ENCODE measurements at places on chromosomes 3 and 15.
A peak's percentile ranks its signal among the peaks of the same experiment; 100 is the strongest.

DNA sequence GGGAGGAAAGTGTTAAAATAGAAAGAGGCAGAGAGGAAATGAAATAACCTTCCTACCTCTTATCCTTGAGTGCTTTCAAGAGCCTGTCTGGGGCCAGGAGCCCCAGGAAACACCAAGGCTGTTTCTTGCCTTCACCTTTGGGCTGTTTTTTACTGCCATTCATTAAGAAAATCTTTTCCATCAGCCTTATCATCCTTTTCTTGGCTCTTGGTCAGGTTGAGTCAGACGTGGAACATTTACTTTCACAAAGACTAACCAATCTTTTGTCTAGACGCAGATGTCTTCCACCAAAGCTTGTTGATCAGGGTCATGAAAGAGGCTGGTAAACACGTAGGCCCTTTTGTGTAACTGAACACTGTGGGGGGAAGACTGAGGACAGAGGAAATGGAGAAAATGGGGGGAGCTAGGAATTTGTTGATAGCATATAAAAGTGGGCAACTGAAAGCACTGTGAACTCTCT lies 151.0 kb upstream of the THBS1 start:
- no peak for DNase-seq

DNA sequence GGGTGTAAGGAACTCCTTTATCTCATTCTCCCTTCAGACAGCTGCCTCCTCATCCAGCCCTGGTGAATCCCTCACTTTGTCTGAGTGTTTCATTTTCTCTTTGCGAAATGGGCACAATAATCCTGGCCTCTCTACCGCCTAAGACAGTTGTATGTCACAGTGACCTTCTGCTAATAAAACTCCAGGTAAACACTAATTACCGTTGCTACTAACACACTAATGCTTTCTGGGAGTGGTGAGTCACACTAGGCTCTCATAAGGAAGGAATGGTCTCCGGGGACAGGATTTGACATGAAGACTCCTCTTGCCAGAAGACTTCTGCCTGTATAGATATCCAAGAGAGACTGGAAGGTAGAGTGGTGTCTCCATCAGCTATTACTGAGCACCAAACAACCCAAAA lies 71.7 kb upstream of the SNRK start:
- DNase-seq: no peak

DNA sequence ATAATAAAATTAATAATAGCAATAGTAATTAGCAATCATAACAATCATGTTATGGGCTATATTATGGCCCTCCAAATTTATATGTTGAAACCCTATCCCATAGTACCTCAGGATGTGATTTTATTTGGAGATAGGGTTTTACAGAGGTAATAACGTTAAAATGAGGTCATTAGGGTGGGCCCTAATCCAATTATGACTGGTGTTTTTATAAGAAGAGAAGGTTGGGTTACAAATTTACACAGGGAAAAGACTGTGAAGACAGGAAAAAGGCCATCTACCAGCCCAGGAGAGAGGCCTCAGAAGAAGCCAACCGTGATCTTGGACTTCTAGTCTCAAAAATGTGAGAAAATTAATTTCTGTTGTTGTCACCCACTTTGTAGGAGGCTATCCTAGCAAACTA lies 353.1 kb downstream of the CHL1 start:
- no peak for DNase-seq

DNA sequence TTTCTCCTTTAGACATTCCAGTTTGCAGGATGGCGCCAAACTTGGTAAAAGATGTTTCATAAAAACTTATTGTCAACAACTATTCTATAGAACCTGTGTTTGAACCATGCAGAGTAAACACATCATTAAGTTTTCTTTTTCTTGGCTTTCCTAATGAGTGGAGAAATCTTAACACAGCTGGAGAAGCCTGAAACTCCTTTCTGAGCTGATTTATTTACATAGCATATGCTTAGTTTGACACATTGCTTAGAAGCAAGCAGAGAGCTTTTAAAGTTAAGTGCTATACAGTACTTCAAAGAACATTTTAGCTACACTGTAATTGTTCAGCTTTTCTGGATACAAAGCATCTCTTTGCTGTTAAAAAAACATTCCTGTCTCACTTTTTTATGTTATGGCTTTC lies 61.0 kb upstream of the PAQR5 start:
- no peak for DNase-seq

DNA sequence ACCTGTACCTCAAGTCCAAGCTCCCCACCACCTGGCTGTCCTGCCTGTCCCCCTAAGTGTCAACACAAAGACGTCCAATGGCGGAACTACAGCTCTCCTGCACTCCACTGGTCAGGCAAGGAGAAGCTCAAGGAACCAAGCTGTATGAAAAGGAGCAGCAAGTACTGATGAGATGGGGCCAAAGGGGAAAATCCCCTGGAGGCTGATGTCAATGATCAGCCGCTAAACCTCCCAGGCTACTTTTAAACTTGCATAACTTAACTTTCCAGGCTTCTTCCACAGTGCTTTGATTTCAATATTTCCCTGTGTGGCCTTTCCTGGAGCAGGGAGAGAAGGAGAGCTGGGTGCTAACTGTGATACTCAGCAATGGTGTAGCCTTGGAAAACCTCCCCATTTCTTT lies 35.0 kb downstream of the TM4SF4 start:
- no peak for DNase-seq

- DNase-seq: no peak
Observed at GRCh38 chr3:95615592-95616310, 1198.6 kb upstream of the EPHA6 start.

- no peak for DNase-seq
Observed at GRCh38 chr3:112013784-112014143, 15.0 kb downstream of the TAGLN3 start.

DNA sequence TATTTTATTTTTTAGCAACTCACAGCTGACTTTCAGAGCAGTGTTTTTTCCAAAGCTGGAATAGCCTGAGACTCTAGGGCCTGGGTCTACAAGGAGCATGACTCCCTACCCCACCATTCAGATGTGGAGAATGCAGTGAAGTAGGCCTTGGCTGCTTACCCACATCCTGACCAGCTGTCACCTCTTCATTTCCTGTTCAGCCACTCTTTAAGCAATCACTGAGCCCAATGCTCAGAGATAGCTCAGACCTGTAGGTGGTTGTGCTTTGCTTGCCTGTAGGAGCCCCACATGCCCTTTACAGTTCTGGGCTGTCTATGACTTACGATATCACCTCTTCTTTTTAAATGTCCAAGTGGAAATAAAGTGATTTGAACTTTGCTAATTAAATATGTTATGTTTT lies 148.1 kb downstream of the NEK11 start:
- DNase-seq: peak; percentile 39

DNA sequence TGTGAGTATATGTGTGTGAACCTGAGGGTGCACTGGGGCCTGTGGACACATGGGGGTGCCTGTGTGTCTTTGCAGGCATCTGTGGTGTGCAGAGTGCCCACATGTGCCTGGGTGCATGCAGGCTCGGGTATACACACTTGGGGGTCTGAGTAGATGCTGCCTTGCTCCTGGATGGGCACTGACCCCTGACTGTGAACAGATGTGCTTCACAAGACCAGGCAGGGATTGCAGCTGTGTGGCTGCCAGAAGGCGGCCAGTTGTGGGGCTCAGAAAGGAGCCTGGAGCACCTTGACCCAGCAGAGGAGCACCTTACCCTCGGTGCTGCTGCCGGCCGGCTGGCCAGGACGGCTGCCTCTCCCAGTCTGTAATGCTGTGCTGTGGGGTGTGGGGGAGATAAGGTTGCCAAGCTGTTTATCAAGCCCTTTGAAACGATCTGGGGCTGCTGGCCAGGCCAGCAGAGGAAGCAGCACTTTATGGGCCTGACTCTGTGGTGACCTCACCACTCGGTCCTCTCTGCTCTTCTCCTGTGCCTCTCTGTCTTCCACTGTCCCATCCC lies 55.5 kb upstream of the MRPS22 start:
- no peak for DNase-seq

DNA sequence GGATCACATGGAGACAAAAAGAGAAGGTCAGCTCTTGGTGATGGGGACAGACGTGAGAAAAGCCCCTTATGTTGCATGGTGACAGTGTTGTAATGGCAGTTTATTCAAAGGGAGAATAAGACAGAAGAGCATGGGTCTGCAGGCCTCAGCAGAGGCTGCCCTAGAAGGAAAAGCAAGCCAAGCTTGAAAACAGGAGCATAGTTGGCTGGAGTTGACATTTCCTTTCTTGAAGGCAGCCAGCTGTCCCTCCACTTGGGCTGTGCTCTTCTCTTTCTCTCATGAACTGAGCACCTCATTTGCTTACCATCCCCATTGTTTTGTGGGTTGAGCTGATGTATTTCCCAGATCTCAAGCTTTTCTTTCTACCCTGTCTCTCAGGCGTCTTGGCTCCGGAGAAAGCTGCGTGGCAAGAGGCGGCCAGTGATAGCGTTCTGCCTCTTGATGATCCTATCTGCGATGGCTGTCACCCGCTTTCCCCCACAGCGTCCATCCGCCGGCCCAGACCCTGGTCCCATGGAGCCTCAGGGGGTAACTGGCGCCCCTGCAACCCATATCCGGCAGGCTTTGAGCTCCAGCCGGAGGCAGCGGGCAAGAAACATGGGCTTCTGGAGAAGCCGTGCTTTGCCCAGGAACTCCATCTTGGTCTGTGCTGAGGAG lies 52.9 kb downstream of the GASK1A start:
- no peak for DNase-seq

DNA sequence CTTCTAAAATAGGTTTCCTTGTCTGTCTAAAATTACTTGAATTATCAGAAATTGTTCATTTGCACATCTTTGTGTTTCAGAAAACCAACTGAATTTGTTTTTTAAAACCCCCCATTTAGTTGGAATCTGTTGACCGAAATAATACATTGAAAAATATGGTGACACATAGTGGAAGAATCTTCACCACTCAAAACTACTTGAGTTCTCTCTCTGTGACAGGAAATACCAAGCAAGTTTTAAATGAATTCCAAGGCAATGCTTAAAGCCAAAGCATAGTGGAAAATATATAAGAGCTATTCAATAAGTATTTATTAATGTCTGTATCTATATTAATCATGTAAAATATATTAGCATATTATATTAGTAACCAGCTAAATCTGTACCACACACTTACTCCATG lies 224.9 kb upstream of the COL8A1 start:
- no peak for DNase-seq

GRCh38 chr3:171803044-171803443 lies 7.2 kb downstream of the PLD1 start:
- DNase-seq: no peak

DNA sequence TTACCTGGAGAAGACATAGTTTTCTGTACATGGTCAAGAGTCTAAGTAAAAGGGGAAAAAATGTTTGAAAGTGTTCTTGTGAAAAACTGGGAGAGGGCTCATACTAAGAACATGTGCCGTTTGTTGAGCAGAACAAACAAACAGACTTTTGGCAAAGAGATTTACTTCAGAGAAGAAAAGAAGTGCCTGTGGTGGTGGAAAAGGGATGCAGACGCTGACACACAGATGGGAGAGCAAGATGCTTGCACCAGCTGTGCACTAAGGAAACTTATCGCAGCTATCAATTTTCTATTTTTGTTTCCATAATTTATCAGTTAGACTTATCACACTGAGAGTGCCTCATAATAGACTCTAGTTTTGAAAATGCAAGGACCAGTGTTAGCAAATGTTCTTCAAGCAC lies 259.6 kb upstream of the PDZRN3 start:
- DNase-seq: no peak

GRCh38 chr15:77503240-77503639 lies 82.6 kb downstream of the HMG20A start:
- no peak for DNase-seq

DNA sequence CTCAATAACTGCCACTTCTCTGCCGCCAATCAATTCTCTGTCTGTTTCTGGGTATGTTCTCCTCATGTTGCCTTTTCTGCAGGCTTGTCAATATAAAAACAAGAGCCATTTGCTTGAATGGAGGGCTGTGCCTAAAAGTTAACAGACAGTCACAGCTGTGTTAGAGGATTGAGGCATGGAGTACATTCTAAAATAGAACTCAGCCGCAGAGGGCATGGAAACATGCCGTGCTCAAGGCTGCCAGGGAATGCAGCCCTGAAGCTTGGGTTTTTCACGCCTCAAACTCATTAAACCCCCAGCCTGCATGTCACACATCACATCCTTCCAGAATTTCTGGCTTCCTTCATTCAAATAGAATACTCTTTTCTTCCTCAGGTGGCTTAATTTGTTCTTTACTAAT lies 166.6 kb downstream of the TPRG1 start:
- DNase-seq: no peak

- DNase-seq: no peak
Observed at GRCh38 chr3:96101006-96101560, 713.3 kb upstream of the EPHA6 start.

DNA sequence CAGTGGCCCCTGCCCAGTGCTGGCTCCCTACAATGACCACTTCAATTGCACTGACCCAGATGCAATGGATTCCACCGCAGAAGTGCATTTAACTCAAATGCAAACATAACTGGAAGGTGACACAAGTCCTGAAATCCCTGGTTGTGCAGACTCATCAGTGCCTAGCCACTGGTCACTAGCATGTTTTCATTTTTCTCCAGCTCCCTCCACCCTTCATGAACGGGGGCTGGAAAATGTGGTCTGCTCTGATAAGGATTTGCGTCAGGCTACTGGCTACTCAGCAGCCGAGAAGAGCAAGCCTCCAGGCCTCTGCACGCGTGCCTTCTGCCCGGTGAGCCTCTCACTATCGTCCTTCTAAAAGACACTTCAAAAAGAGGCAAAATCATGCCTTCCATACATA lies 27.4 kb upstream of the FURIN start:
- DNase-seq: no peak

DNA sequence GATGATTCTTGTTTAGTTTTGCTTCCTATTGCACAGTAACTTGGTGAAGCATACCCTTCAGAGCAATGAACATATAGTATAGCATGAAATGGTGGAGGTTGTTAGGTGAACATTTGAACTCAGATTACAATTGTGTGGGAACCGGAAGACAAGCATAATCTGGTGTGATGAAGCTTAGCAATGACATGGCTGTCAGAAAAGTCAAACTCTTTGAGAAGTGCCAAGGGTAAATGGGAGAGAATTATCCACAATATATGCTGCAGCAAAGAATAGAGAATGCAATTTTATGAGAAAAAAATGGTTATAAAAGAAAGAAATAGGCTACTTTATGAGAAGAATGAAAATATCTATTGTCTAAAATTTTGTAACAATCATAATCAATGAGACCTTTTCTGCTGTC lies 1536.7 kb downstream of the SI start:
- no peak for DNase-seq

- no peak for DNase-seq
Observed at GRCh38 chr3:188391592-188391991, 237.6 kb downstream of the LPP start.

GRCh38 chr3:139394116-139394515 lies 4.7 kb upstream of the COPB2 start:
- DNase-seq: no peak

Measured in CD4-positive, alpha-beta T cell treated with Interleukin-12 subunit alpha and Interleukin-12 subunit beta, for 1 hour (primary cell).